ENCODE measurements at places on chromosomes 3 and 15. TPM values are rescaled to one million over a fixed set of nuclear protein-coding genes. Genes with fewer than 3 reads are reported as not detected.

The PRR20G gene
- not detected for total RNA-seq

The BDH1 gene
- total RNA-seq: 2.5 TPM

The LRRFIP2 gene
- 51.9 TPM for total RNA-seq

The FAM174B gene
- 7.5 TPM for total RNA-seq

The SETMAR gene
- 8.6 TPM for total RNA-seq

The AVEN gene
- 18.5 TPM for total RNA-seq

The TMIE gene
- total RNA-seq: 0.27 TPM

The ROPN1 gene
- not detected for total RNA-seq

The GHRL gene
- total RNA-seq: not detected

The TIMP4 gene
- 14.6 TPM for total RNA-seq

The GRAMD2A gene
- 0.13 TPM for total RNA-seq

The CA12 gene
- total RNA-seq: 148 TPM

The PSMA4 gene
- 402 TPM for total RNA-seq

The ITIH1 gene
- total RNA-seq: not detected

The CRABP1 gene
- total RNA-seq: 1.0 TPM

The ARHGEF26 gene
- total RNA-seq: 7.8 TPM

All from A549 treated with DMSO at 1 μM for 4 hours (cell line).